ENCODE measurements at places on chromosomes 7 and 10.
A peak's percentile ranks its signal among the peaks of the same experiment; 100 is the strongest.

DNA sequence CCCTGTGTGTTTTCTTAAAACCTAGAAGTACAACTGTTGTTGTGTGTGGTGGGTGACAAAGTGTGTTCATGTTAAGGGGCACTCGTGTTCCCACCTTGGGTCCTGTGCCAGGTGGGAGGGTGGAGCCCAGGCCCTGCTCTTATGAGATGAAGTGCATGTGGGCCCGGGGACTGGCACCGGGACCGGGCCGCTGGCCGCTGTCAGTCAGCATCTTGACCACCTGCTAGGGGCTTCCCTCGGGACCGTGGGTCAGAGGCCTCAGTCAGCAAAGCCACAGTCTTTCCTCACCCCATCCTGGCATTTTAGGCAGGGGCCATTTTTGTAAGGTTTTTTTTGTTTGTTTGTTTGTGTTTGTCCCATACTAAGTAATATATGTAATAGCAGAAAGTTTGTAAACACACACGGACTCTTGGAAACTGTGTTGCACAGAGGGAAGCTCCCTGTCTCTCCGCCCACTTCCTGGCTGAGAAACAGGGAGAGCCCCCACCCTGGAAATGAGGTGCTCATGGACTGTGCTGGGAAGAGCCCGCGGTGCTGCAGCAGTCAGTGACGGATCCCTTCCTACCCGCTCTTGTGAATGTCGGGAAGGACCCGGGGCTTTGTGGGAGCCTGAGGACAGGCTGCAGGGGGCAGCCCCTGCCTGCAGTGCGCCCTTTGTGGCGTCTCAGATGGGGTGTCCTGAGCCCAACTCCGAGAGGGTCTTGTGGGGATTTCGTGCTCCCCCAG, 13.4 kb downstream of the AGAP3 start:
- DNase-seq, result no peak

GRCh38 chr7:141397236-141398163, 153.7 kb upstream of the AGK start:
- no peak for DNase-seq

DNA sequence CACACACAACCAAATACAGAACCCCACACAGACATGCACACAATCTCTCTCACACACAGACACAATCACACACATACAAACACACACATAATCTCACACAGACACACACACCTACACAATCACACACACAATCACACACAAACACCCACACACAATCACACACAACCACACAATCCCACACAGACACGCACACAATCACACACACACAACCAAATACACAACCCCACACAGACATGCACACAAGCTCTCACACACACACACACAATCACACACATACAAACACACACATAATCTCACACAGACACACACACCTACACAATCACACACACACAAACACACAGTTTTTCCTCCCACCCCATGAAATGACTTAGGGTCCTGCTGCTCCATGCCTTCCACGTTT, 160.4 kb upstream of the PFKP start:
- no peak for DNase-seq

GRCh38 chr10:25982107-25982506, 48.1 kb downstream of the MYO3A start:
- no peak for DNase-seq

DNA sequence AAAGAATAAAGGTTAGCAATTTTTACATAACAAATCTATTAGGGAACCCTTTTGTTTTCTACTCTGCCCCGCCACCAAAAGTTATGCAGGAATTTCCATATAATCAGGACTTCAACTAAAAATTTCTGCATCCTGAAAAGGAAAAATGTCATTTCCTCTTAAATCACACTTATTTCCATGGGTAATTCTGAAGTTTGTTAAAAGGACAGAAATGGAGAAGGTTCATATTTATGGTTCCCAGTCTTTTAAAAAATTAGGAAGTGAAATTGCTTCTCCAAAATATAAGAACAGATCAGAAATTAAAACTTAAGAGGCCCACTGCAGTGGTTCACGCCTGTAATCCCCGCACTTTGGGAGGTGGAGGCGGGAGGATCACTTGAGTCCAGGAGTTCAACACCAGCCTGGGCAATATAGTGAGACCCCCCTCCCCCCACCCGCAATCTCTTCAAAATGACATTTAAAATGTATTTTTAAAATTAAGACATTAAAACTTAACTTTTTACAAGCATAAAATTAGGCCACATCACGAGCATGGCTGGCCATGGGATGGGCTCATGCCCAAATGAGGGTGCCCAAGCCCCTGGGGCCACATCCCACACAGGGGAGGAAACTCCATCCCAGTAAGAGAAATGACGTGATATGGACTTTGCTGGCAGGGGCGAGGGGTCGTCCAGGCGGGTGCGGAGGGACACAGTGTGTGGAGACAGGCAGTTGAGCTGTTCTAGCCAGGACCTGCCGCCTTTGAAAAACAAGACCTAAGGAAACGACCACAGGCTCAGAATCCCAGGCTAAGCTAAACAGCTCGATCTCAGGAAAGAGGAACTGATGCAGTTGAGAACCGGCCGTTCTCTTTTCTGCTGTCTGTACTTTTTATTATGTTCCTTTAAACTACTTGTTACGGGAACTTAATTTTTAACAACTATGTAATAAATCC, 51.3 kb upstream of the NFE2L3 start:
- no peak for DNase-seq

GRCh38 chr10:75137533-75138438, 26.3 kb downstream of the SAMD8 start:
- DNase-seq, result no peak

- no peak for DNase-seq
Measured at GRCh38 chr10:43322331-43322730, 49.1 kb upstream of the FXYD4 start.

DNA sequence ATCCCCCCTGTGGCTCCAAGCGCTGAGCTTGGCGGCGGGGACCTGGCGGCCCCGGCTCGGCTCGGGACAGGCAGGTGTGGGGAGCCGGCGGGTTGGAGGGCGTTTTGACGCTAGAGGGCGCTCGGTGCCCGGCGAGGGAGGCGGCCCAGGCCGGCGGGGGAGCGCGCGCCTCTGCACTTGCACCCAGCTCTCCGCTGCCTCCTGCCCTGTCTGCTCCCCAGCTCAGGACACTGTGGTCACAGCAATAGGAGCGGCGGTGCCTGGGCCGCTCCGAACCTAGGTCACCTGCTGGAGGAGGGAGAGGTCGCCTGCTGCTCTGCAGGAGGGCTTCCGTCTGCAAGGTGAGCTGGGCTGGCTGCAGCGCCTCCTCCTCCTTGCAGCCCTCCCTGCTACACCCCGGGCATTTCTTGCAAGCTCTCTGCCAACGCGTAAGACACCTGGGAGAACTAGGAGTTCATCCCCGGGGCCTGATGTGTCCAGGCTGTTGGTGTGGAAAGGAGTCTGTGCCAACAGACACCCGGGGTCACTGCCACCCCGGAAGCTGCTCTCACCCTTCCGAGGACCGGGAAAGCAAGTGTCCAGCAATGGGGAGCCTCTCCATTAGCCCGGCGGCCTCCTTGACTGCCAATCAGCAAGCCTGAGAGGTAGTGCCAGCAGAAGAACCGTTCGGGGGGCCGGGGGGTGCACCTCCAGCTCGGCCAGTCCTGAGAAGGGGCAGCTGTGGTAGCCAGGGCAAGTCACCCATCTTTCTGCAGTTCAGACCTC, 620.4 kb downstream of the GALNT17 start:
- DNase-seq, result no peak

- no peak for DNase-seq
Measured at GRCh38 chr7:102953406-102953805, 40.6 kb downstream of the LRRC17 start.

- DNase-seq, result no peak
Measured at GRCh38 chr10:118458957-118459641, 117.0 kb upstream of the FAM204A start.

- no peak for DNase-seq
Measured at GRCh38 chr7:149666360-149666945, 106.9 kb downstream of the ZNF467 start.

GRCh38 chr10:86090807-86091206, 275.8 kb downstream of the GRID1 start:
- no peak for DNase-seq

DNA sequence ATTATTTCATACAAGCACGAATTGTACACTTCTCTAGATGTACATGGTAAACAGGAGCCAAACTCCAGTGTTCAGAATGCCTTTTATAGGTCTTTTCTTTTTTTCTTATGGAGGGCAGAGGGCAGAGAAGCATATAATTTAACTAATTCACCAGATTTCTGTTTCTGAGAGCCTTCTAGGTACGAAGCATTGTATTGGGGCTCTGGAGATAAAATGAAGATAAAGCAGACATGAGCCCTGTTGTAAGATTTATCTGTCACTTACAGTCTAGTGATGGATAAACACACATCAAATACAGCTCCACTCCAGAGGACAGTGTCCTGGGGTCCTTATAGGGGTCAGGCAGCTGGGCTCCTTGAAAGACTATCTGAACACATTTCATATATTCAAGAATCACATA, 265.5 kb downstream of the SKAP2 start:
- no peak for DNase-seq

GRCh38 chr7:152459724-152460251, 24.0 kb upstream of the KMT2C start:
- DNase-seq, result peak; percentile 45

DNA sequence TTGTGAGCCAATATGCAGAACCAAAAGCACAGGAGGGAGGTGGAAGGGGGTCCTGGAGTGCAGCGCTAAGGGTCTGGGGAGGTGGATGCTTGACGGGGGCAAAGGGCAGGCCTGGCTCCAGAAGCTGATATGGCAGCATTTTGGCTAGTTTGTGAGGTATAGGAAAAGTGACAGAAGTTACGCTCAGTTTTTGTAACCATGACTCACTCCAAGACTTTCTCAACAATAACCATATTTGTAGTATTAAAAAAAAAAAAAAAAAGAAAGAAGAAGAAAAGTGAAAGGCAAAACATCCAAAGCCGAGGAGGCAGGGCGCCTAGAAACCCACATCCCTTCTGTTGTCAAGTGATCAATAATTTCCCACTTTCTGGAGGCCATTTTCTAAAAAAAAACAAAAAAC, 92.3 kb downstream of the RNF216 start:
- no peak for DNase-seq

- no peak for DNase-seq
Measured at GRCh38 chr10:48282829-48283228, 8.3 kb upstream of the FRMPD2 start.

DNA sequence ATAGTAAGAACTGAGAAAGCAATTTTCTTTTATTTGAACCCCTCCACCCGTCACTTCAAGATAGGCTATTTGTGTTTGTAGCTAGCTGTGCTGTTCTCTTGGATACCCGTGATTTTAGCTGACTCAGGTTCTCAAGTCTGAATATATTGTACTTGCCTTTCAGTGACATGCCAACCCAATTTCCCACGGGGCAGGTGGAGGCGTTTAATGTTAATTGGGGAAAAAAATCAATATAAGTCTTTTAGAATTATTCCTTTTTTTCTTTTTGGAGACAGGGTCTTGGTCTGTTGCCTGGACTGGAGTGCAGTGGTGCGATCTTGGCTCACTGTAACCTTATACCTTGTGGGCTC, 36.4 kb downstream of the ZRANB1 start:
- DNase-seq, result no peak

GRCh38 chr10:60459701-60460457, 70.2 kb upstream of the ANK3 start:
- DNase-seq, result no peak

- DNase-seq, result no peak
Measured at GRCh38 chr7:35613150-35613549, 81.8 kb downstream of the HERPUD2 start.

Measured in NCI-H1417 treated with DMSO at 0.1 percent for 48 hours (cell line).